ENCODE measurements at places on chromosomes 2 and 18.

DNA sequence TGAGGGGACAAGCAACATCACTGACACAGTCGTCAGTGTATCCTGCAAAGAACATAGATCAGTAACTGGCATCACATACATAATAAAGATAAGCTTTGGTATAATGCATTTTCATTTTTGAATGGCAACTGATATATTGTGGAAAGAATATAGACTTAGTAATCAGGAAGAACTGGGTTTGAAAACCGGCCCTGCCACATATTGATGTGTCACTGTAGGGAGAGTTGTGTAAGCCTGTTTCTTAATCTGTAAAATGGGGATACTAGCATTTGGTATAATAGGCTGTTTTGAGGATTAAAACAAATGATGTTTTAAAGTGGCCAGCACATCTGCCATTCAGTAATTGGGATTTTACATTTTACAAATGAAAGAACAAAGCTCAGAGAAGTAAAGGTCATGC is 277.8 kb upstream of the CNTNAP5 start:
- no peak for DNase-seq

DNA sequence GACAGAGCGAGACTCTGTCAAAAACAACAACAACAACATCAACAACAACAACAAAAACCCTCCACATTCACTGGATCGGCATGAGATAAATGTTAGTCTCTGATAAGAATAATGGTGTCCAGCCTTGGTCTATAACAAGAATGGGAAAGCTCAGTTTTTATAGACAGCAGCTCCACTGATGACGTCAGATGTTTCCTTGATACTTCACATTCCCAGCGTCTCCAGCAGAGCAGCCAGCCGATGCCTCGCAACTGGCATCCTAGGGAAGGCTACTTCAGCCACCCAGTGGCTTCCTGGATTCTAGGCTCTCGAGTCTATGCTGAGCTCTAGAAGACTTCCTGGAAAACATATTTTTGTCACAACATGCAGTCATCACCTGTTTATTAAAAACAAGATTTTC is 271.4 kb upstream of the SMIM21 start:
- no peak for DNase-seq

- no peak for DNase-seq
These were observed 72.5 kb downstream of the KLF7 start for GRCh38 chr2:207093234-207093633.

GRCh38 chr2:179272406-179273192 is 8.0 kb upstream of the SESTD1 start:
- no peak for DNase-seq

GRCh38 chr2:235613649-235614048 is 119.8 kb downstream of the AGAP1 start:
- DNase-seq, result no peak

GRCh38 chr2:239308661-239309397 is 92.0 kb downstream of the HDAC4 start:
- DNase-seq, result no peak

DNA sequence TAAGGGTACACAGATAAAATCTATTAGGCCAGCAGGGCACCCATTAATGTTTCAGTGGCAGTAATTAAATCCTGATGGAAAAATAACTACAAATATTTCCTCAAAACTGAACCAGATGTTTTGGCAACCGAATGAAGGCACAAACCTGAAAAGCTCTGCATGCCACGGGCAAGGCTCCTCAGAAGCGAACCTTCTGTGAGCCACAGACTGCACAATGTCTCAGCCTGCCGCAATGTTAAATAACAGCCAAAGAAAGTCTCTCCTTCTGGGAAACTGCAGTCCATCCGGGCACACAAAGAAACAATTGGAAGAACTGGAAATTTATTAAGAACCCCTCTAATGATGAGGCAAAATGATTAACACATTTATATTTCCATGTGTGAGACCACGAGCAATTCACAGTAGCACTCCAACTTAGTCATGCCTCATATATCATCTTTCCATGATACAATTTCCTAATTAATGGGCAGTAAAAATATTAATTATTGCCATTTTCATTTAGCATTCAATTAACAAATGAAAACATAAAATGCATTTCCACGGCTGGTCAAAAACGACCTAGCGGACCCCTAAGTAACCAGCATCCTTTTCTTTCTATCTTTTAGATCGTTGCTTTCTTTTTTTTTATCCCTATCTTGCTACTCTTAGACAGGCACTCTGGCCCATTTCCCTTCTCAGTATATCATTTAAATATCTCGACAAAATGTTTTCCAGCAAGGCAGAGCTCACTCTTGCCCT is 237.5 kb downstream of the EPHA4 start:
- DNase-seq, result no peak

GRCh38 chr18:27544206-27544605 is 359.1 kb upstream of the CHST9 start:
- DNase-seq, result no peak

DNA sequence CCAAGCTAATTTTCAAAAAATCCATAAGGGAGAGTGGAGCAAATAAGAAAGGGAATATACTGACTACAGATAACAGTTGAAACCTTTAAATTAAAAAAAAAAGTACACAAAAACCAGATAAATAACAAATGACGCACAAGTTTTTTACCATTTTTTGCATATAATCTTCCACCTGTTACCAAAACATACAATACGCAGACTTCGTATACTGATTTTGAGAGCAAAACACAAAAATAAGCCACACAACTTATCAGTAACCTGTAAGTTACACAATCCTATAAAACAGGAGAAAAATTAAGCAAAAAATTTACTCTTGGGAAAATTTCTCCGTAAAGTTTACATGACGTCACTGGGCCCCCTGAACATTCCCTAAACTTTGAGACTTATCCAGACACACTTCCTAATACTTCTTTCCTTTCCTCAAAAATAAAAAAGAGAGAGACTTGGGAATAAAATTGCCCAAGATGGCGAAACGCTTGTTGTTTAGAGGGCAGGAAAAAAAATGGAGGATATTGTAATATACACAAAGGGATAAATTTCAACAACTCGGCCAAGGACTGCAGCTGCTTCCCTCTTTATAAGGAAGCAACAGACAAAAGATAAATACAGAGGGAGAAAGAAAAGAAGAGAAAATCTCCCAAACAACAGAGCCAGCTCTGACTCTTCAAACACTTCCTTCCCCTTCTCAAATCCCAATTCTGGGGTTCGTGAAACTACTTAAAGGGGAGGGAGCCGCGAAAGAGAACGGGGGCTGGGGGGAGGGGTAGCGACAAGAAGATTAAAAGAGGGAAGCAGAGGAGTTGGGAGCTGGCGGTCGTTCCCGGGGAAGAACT is 1.6 kb downstream of the BAZ2B start:
- DNase-seq, result no peak

GRCh38 chr2:151796774-151797173 is 31.4 kb downstream of the ARL5A start:
- DNase-seq, result no peak

- no peak for DNase-seq
These were observed 8.0 kb upstream of the SIX3 start for GRCh38 chr2:44933434-44933951.

GRCh38 chr2:232838406-232838874 is 31.6 kb upstream of the SNORC start:
- DNase-seq, result peak; percentile 3

Data from stimulated activated CD4-positive, alpha-beta T cell treated with anti-CD3 and anti-CD28 coated beads, TNF-alpha, amount 100 ng/mL, for 1 hour (primary cell).